ENCODE measurements at places on chromosomes 16 and 17.

DNA sequence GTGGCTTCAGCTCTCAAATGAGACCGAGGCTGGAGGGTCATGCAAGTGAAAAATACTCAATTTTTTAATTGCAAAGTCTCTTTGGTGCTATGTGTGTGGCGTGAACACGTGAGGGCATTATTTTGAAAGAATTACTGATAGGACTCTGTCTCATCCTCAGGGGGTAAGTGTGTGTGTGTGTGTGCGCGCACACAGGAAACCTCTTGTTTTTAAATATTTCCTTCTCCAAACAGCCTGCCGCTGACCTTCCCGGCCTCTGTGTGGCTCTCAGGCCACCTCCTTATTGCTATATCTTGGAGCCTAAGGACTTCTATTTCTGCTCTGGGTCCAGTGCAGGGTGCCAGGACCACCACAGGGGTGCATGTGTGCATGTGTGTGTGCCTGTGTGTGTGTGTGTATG, 99.7 kb downstream of the CMIP start:
- DNase-seq: no peak

DNA sequence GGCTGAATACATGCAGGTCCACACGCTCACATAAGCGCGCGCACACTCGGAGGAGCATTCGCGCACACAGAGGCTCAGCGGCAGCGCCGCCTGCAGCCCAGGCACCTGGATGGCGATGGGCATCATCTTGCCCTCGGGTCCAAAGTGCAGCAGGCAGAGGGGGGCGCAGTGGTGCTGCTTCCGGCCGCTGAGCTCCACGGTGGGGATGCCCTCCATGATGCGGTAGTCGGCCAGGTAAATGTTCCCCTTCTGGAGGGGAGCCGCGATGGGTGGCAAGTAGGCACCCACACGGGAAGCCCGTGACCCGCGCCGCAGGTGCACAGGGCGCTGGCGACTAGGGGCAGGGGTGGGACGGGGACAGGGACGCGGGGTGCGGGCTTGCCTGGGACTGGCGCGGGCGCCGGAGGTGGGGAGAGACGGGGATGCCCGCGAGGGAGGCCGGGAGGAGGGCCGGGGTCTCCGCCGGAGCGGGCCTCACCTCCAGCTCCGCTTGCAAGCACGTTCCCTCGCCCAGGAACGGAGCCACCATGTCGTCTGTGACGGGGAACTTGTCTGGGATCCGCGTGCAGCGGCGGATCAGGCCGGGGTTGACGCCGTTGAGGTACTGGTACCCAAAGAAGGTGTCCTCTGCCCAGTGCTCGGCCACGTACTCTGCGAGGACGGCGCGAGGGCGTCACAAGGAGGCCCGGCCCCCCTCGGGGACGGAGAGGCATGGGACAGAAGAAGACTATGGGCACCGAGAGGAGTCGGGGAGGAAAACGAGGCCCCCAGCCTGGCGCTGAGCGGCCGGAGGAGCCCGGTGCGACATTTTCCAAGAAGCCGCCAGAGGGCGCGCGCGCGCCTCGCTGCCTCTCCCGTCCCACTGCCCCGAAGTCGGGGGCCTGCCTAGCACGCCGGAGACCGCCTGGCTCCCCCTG, 8.0 kb downstream of the ALOX12B start:
- peak; percentile 76 for DNase-seq

GRCh38 chr16:88473666-88474534, 20.8 kb downstream of the ZFPM1 start:
- no peak for DNase-seq

DNA sequence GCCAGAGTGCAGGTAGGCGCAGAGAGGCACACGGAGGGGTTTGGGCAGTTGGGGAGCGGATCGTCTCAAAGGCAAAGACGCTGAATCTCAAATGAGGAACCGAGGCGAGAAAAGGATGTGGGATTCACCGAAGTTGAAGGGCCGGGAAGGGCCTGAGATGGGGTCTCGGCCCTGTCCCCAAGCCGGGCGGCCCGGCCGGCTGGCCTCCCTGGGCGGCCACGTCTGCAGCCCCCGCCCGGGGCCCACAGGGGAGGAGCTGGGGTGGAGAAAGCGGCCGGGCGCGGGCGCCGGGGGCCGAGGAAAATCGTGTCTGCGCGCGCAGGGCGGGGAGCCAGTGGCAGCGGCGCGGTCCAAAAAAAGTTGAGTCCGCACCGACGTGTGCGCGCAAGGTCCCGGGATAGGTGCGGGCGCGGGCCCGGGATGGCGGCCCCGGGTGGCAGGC, 458 bp downstream of the SLC12A4 start:
- DNase-seq: peak; percentile 38

- DNase-seq: no peak
Measured at GRCh38 chr16:89398924-89399323, 91.4 kb downstream of the ANKRD11 start.

DNA sequence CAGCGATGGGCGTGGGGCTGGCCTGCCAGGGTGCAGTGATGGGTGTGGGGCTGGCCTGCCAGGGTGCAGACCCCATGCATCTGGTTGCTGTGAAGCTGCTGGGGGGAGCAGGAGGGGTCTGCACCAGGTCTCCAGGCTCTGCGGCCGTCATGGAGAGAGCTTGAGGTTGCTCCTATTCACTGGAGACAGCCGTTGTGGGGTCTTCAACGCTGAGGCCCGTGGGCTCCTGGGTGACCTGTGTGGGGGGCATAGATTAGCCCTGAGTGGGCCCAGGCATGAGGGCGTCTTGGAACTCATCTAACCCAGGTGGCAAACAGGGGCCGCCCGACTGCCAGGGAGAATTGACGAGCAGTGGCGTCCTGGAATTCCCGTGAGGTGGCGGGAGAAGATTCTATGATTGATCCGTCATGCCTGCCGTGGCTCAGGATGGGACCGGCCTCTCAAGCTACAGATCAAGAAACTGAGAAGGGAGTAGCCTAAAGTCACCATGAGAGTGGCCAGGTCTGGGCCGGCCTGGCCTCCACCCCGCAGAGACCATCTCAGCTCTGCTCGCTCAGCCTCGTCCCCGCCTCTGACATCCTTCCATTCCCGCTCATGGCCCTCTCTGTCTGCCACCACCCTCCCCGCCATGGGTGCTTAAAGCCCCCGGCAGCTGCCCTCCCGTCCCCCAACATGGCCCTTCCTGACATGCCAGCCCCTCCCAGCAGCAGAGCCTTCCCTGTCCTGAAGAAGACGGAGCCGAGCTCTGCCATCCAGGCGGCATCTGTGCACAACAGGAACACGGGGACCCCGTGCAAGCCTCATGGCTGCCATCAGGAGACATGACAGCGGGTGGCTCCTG, 50.7 kb upstream of the ACSF3 start:
- no peak for DNase-seq

DNA sequence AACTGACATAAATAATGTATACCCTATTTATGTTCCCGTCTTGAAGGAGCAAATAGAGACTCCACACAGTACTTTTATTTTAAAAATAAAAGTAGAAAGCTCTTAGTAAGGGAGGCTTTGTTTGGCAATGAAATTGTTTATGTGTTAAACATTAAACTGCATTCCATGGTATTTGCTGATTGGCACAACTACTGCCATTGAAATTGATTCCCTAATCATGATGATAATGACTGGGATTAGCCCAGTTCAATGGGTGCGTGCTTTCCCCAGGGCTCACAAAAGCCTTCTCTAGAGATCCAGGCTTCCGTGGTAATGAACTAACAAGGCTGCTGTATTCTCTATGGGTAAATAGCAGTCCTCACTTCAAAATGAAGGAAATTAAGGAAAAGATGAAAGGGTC, 67.5 kb downstream of the GPRC5B start:
- DNase-seq: no peak

GRCh38 chr16:65763640-65764305, 602.7 kb upstream of the CDH5 start:
- no peak for DNase-seq

GRCh38 chr16:65876056-65876408, 490.5 kb upstream of the CDH5 start:
- DNase-seq: no peak

DNA sequence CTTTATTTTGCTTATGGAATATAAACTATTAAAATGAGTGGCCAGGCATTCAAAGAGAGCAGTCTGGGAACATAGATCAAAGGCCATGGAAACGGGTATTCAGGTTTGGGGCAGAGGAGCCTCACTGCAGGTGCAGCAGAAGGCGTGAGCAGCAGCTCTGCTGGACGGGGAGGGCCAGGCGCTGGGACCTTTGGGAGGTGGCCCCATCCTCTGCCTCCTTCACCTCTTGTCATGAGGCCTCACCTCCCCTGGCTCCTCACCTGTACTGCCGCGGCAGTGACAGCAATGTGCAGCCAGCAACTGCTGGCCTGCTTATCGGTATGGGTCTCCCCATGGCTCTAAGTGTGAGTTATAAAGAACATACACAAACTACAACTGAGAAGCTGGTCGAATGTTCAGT, 109.4 kb downstream of the CDK5R1 start:
- DNase-seq: no peak

GRCh38 chr16:64478252-64478906, 643.5 kb downstream of the CDH11 start:
- no peak for DNase-seq

- DNase-seq: no peak
Measured at GRCh38 chr17:49841548-49841947, 6.3 kb downstream of the TAC4 start.

GRCh38 chr16:13767215-13767614, 152.7 kb upstream of the ERCC4 start:
- DNase-seq: no peak

GRCh38 chr17:1750628-1751027, 8.0 kb downstream of the SERPINF2 start:
- DNase-seq: no peak

- no peak for DNase-seq
Measured at GRCh38 chr16:19974607-19975006, 90.0 kb upstream of the GPRC5B start.

DNA sequence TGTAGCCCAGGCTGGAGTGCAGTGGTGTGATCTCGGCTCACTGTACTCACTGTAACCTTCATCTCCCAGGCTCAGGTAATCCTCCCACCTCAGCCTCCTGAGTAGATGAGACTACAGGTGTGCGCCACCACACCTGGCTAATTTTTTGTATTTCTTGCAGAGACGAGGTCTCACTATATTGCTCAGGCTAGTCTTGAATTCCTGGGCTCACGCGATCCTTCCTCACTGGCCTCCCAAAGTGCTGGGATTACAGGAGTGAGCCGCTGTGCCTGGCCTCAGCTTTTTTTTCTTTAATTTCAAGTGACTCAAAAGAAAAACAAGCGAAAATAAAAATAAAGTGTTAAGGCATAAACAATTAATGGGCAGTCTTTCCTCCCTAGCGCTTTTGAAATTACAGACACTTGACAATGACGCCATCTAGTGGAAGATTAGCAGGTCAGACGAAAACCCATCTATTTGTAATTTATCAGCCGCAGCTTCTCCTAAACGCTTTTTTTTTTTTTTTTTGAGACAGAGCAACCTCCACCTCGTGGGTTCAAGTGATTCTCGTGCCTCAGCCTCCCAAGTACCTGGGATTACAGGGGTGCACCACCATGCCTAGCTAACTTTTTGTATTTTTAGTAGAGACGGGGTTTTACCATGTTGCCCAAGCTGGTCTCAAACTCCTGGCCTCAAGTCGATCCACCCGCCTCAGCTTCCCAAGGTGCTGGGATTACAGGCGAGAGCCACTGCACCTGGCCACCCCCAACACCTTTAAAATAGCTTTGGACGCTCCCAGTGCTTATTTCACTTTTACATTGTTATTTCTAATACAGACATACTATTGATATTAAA, 28.1 kb upstream of the PECAM1 start:
- DNase-seq: peak; percentile 78

DNA sequence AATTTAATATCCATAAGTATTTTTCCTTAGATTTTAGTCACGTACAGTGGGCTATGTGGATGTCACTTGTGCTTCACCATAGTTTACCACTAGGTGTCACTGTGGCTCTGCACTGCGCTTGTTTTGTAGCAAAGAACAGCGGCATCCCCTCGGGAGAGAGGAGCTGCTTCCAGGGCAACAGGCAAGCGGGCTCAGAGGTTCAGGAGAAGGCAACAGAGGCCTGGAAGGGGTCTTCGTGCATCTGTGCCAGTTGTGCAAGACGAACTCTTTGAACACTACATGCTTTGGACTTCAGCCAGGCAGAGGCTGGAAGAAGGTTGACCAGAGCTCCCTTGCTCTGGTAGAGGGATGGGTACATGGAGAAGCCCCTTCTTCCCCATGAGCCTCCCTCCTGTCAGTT, 20.6 kb downstream of the CYB561 start:
- peak; percentile 82 for DNase-seq

GRCh38 chr17:7133424-7133823, 18.8 kb upstream of the ASGR2 start:
- peak; percentile 55 for DNase-seq

DNA sequence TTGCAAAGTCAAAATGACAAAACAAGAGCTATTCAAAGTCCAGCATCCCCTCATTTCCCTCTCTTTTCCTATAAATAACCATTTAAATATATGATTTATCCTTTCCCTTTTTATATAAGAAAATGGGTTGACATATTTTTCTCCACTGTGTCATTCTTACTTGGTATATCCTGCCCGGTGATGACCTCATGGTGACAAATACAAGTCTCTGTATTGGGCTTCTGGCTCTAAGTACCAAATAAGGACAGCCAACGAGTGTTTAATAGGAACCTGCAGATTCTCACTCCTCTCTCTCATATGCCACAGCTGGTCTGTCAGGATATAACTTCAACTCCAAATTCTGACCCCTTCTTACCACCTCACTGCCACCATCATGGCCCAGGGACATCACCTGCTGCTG, 25.5 kb upstream of the CBLN1 start:
- no peak for DNase-seq

DNA sequence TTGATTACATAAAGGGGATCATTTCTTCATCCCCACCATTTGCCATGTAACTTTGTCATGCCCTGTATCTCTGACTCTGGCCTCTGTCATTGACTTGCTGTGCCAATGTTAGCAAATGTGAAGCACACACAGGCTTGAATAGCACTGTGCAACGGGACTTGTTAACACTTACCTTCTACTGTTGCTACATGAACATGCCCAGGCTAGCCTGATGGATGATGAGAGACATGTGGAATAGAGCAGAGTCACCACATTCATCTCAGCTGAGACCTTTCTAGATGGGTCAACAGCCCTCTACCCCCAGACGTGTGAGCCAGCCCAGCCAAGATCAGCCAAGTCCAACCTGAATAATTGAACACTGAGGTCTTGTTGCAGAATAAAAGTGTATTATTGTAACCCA, 162.1 kb upstream of the SALL1 start:
- DNase-seq: no peak

- DNase-seq: no peak
Measured at GRCh38 chr17:83151442-83152226, 72.2 kb downstream of the METRNL start.

DNA sequence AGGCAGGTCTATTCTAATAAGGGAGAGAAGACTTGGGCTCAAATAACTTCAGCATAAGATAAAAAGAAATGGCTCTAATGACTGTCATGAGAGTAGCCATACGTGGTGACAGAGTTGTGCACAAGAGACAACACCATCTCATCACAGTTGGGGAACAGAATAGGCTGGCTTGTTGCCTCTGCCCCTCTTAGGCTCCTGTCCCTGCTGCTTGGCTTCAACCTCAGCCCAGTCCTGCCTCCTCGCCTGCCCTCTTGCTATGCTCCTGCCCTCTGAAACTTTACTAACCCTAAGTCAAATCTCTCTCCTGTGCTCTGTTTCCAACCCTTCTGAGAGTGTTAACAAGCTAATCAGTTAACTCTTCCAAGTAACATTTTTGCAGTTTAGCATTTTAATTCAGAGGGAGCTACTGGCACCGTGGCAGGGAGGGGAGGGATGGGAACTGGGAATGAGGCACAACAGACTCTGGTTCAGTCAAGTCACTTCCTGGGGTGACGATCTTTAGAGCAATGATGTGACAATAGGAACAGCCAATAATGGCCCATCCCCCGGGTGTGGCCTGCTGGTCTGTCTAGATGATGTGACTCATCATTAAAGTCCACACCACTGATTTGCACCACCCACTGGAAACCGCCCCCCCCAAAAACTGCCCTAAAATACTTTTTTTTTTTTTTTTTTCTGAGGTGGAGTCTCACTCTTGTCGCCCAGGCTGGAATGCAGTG, 35.5 kb downstream of the DNAH17 start:
- DNase-seq: no peak
